ENCODE measurements at places on chromosomes 12 and 14.

- DNase-seq = no peak
These were observed 8.9 kb downstream of the DDHD1 start for GRCh38 chr14:53144244-53144643.

DNA sequence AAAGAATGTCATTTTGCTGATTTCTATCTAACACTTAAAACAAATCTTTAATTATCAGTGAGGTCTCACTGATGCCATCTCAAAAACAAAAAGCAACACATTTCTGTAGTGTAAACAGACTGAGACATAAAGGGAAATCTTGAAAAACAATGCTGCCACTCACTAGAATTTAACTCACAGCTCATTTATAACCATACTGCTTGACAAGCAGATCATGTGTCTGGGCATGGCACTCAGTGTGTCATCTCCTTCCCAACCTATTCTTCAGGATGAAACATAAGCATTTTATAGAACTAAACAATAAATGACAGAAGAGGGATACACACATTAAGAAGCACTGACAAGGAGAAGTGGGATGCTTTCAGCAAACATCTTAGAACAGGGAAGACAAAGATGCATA, 22.4 kb downstream of the ATF7 start:
- no peak for DNase-seq

- DNase-seq = peak; percentile 35
These were observed 132.9 kb upstream of the DAAM1 start for GRCh38 chr14:59055439-59056045.

- no peak for DNase-seq
These were observed 54.5 kb upstream of the IGF1 start for GRCh38 chr12:102534899-102535298.

DNA sequence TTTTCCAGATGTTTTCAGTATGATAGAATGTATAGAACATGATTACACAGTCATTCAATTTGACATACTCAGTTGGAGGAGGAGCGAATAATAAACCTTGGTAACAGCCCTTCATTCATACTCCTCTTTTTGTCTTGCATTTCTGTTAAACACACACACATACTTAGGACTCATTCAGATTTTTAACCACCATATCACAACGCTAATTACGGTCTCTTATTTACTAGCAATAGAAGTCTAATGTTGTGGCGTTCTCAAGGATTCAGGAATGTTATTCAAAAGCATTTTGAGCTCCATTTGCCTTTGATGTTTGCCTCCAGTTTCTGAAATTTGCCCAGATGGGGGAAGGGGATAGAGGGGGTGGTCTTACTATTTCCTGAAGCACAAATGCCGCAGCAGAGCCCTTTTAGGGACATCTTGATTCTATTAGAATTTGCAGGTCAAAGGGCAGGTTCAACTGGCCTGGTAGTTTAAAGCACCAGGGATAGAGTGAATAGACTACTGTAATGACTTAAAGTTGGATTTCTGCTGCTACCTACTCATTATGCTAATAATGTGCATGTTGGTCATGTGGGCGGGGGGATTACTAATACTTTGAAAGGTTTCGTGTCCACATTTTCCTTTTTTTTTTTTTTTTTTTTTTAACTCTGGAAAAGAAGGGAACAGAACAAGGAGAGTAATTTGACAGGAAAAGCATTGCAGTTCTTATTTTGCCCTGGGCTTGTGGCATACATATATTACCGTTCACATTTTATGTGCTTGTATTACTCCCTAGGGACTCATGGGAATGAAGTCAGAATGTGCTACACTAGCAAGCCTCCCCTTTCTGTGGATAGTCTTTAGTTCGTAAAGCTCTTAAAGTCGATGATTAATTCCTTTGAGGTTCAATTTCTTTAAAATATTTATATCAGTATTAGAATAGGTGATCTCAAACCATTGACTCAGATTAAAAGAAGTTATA, 226.8 kb downstream of the FBXL14 start:
- no peak for DNase-seq

DNA sequence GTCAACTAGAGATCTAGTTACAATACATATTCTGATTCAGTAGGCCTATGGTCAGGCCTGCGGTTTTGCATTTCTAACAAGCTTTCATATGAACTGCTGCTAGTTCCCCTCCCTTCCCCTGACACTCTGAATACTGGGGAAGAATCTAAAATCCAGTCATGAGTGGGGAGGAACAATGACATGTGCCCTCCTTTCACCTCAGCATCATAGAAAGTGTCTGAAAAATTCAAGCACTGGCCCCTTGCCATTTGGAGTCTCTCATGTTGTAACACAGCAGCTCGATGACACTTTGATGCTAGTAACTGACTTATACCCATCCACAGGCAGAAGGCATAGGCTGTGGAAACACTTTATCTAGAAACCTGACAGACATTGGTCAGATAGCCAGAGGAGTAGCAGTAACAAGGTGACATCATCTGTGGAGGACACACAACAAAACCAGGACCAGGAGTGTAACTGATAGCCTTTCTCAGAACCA, 161.9 kb upstream of the RASSF8 start:
- no peak for DNase-seq

DNA sequence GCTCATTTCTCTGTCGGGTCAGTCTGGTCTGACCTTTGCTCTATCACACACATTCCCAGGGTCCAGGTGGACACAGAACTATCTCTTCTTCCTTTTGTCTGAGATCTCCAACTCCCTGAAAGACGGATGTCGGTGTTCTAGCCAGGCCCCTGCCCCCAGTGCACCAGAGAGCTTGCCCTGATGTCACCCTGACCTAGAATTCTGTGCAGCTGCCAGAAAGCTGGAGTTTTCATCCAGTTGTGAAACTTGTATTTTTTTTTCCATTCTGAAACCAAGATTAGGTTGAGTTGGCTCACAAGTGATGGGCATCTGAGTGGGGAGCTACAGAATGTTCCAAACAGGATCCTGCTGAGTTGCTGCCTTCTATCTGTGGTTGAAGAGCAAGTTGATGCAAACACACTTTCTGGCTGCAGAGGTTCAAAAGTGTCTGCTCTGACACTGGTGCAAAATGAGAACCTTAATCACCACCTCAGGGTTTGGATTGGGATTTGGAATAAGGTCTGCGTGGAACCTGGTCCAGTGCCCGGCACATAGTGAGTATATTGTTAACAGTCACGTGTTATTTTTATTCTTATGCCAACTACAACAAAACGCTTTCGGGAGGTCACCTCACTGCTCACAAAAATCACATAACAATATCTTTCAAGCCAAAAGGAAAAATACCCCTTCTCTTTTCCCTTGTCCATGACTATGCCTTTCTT, 211.5 kb downstream of the SLC15A4 start:
- DNase-seq = no peak

DNA sequence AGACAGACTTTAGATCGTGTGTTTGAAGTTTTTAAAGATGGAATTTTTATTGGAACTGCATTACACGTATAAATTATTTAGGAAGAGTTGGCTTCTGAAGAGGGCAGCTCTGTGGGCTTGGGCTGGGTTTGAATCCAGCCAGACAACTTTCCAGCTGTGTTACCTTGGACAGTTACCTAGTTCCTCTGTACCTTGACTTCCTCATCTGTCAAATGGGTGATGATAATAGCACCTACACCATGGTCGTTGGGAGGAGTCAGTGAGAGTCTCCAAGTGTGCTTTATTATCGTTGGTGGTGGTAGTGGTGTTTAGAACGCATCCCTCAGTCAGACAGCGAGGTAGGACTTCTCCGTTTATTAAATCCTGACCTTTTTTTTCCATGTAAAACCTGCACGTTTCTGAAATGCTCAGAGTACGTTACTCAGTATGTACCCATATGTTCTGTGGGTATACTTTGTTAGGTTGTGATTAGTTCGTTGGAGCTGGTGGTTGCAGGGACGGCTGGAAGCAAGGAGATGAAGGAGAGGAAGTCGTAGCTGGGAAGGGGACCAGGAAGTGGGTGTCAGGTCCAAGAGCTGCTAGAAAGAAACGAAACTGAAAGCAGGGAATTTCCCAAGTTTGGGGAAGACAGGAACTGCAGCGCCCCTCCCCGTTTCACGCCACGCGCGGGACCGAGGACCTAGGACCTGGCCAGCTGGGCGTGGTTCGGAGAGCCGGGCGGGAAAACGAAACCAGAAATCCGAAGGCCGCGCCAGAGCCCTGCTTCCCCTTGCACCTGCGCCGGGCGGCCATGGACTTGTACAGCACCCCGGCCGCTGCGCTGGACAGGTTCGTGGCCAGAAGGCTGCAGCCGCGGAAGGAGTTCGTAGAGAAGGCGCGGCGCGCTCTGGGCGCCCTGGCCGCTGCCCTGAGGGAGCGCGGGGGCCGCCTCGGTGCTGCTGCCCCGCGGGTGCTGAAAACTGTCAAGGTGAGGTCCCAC, at the start of gene OAS3:
OAS3 (plus strand) TSS at position 734 of the 979 bp plus-strand sequence; CDS start at position 791, 57 bp downstream.
- DNase-seq = peak; percentile 66

- no peak for DNase-seq
These were observed 3.0 kb downstream of the VSX2 start for GRCh38 chr14:74242021-74242779.

DNA sequence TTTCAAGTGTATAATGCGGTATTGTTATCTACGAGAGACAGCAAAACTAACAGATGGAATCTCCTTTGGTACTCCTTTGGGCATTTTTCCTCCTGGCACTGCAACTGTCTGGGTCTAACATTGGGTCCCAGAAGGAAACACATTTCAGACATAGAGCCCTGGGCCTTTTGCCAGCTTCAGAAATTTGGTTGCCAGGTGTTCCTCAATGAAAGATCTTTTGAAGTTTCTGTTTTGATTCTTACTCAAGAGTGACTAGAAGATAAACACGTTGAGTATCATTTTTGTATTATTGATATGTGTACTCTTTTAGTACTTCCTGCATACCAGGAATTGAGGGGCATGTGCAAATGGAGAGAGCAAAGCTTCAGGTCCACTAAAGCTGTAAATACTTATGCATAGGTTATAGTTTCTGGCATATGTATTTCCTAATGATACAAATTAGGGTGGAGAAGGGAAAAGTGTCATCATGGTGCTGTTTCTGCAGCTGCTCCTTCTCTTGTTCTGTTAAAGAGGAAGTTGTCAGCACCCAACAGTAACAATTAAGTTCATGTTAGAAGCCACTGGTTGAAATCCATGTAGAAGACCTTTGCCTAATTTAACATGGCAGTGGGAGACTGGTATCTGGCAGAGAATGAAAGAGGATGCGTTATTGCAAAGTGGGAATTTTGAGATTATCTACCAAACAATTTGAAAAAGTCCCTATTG, 53.5 kb downstream of the SLC38A6 start:
- no peak for DNase-seq

DNA sequence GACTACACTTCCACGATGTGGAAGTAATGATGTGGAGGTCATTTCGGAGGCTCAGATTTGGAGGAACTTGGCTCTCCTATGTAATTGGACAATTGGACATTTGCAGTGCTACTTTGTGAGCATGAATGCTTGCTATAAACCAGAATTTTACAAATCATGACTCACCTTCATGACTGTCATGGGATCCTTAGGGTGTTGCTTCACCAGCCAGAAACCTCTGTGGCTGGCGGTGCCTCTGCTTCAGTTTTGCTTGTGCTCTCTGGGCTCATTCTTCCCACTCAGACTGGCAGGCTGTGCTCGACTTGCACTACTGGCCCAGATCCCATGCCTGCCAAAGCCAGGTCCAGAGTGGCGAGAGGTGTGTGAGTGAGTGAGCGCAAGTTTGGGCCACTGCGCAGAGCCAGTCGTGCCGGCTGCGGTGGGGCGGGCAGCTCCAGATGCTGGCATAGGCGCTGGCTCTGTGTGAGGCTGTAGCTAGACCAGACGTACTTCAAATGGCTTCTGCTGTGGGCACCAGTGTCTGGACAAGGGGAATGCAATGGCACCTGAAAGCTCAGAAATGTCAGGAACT, 387.8 kb downstream of the AEBP2 start:
- DNase-seq = no peak

- no peak for DNase-seq
These were observed 23.9 kb downstream of the CCNK start for GRCh38 chr14:99505089-99505488.

DNA sequence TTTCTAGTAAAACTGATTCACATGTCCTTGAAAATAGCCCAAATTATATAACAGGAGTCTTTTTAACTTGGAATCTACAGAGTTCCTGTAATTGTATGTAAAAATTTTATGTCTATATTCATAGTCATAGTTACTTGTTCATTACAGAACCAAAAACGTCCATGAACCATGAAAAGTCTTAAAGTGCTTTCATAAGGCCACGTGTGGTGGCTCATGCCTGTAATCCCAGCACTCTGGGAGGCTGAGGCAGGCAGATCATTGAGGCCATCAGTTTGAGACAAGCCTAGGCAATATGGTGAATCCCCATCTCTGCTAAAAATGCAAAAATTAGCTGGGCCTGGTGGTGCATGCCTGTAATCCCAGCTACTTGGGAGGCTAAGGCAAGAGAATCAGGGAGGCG, 48.4 kb downstream of the GALNT4 start:
- DNase-seq = no peak

GRCh38 chr12:2294651-2295475, 242.1 kb downstream of the CACNA1C start:
- peak; percentile 37 for DNase-seq

DNA sequence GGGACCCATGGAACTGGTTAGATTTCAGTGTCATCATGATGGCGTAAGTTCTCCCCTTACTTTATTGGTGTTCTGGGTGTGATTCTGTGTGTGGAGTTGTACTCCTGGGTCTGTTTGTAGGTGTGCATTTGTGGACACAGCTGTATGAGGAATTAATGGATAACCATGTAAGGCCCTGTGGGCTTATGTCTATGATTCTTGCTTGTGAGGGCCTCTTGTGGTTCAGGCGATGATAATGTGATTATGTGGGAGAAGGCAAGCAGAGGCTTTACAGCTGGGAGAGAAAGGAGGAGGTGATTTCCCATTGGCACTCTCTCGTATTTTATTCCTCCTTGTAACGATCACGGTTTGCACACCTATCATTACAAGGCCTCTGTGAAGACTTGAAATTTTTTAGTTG, 96.1 kb downstream of the SCN8A start:
- no peak for DNase-seq

DNA sequence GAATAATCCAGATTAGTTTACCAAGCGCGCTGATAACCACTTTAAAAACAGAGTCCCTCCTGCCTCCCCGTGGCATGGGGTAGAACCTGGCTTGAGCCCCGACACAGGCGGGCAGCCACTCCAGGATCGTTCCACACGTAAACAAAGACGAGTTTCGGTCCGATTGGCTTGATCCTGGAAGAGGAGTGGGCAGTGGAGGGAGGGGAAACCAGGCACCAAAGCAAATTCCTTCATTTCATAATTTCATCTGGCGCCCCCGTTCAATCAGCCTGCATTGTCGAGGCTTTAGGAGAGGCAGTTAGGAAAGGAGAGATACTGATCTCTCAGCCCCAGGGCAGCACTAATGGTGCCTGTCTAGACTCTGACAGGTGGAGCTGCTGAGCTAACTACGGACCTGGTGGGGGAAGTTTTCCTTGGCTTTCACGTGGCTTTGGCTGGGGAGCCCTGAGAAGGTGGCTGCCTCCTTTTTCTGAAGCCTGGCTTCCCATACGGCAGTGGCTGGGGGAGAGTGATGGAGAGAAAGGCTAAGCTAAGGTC, 751 bp upstream of the GPRC5A start:
- no peak for DNase-seq
